ENCODE measurements at places on chromosomes 5 and 9. TPM values are rescaled to one million over a fixed set of nuclear protein-coding genes. Genes with fewer than 3 reads are reported as not detected.

ARHGEF39 gene
- 1.1 TPM for polyA plus RNA-seq

DNA sequence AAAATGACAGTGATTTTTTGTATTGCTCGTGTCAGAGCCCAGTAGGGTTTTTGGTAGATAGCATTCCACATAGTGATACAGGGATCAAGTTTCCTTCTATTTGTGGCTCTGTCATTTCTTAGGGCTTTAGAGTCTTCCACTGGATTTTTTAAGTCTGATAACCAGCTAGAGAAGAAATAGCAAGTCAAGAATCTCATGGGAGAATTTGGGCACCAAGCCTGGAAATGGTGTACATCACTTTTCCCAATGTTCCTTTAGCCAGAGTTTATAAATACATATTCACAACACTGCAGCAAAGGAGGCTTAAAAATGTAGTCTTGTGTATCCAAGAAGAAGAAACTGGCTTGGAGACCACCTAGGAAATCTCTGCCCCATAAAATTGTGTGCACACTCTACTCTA, 647.1 kb upstream of the KLF4 start:
- no peaks in the 10 kb centered on the region for H3K36me3 ChIP-seq
- no peak for DNase-seq
- H3K4me1 ChIP-seq: no peaks in the 10 kb centered on the region

- no peak overlapping the region for H3K4me3 ChIP-seq
- no peaks in the 10 kb centered on the region for H3K27me3 ChIP-seq
- H3K27ac ChIP-seq: no peak overlapping the region
- no peak for DNase-seq
These were observed 6.8 kb downstream of the AUH start for GRCh38 chr9:91354881-91355280.

GRCh38 chr5:142779163-142779840, 9.1 kb downstream of the ARHGAP26 start:
- no peak for DNase-seq
- H3K4me3 ChIP-seq: peak overlapping the region; percentile 56
- peak overlapping the region; percentile 83 for H3K27ac ChIP-seq
- H3K36me3 ChIP-seq: no peaks in the 10 kb centered on the region
- peaks cover 94% of the 10 kb centered on the region for H3K4me1 ChIP-seq

DNA sequence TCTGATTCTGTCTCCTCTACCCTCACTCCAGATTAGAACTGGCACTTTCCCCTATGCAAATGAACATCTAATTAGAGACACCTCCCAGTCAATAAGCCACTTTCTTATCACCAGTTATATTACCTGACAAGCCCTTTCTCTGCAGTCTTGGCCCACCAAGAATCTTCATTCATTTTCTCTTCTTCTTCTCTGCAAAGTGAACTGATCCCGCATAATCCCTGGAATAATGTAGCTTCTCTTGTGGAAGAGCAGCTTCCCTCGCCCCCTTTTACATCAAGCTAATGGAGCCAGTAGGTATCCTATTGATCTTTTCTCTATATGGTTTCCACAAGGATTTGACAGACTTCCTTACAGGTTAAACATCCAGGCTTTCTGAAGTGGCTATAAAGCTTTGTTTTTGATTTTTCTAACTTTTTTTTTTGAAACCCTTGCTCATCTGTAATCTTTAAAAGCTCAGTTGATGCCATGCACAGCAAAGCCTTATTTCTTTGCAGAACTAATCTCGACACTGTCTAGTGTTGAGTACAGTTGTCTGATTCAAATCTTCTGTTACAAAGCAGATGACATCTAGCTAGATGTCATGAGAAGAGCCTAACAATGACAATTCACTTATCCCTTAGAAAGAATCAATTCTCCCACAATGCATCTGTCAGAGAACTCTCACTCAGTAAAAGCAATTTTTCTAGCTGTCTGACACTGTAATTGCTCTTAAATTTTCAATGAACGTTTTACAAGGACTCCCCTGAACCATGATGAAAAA, 281.4 kb downstream of the ISL1 start:
- H3K4me3 ChIP-seq: no peak overlapping the region
- no peaks in the 10 kb centered on the region for H3K27me3 ChIP-seq
- H3K4me1 ChIP-seq: no peaks in the 10 kb centered on the region
- no peak for DNase-seq
- no peak overlapping the region for H3K27ac ChIP-seq
- no peaks in the 10 kb centered on the region for H3K36me3 ChIP-seq

GRCh38 chr9:84493284-84493947, 152.9 kb upstream of the SLC28A3 start:
- no peak for DNase-seq
- no peak overlapping the region for H3K27ac ChIP-seq
- H3K27me3 ChIP-seq: no peaks in the 10 kb centered on the region

All from immature natural killer cell (primary cell).